ENCODE measurements at places on chromosomes 7 and 10.

DNA sequence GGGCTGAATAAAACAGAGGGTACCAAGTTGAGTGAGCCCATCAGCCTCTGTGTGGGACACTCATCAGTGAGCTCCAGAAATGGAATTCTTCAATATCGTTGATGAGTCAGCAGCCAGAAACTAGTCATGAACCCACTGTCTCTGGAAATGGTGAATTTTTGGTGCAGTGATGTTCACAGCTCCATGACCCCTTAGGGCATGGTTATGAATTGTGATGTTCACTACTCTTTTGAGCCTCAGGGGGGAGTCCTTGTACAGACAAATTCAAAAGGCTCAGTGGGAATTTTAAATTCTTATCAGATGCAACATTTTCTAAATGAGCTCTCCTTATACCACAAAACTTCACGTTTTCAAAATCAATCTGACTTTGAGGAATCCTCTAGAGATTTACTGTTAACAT is 335.7 kb downstream of the PHTF2 start:
- peak; percentile 67 for DNase-seq

DNA sequence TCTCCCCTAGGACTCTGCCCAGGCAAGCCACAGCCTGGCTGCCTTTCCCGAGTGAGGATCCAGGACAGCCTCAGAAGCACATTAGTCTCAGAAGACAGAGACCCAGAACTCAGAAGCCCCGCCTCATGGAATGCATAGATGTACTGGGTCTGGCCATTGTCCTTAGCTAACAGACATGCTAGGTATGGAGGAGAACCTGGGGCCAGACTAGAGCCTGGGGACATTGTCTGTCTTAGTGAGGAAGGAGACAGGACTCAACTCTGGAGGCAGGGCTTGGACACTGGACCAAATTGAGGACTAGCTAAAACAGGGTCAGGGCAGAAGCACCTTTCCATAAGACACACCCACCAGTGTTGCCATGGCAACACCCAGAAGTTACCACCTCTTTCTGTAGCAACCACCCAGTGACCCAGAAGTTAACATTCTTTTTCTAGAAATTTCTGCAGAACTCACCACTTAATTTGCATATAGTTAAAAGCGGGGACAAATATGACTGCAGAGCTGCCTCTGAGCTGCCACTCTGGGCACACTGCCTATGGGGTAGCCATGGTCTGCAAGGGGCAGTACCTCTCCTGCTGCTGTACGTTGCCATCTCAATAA is 27.5 kb downstream of the TLX1 start:
- DNase-seq = no peak

DNA sequence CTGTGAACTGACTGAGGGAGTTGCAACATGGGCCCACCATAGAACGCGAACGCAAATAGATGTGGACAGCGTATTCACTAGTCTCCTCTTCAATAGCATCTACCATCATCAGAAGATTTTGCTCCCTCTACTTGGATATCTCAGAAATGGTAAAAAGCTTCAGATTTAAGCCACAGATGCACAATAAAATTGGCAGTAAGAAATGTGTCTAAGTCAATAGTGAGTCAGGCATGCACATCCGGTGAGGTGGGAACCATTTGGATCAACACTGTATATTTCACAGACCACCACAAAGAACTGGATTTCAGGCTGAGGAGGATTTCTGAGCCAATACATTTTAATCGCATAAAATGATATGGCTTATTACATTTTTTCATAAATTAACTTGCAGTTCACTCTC is 111.5 kb upstream of the ADAM12 start:
- DNase-seq = no peak

- peak; percentile 66 for DNase-seq
These were observed 572 bp upstream of the BHLHA15 start for GRCh38 chr7:98210513-98211220.

GRCh38 chr10:94214481-94214893 is 148.3 kb downstream of the NOC3L start:
- no peak for DNase-seq

GRCh38 chr10:52464368-52465124 is 150.5 kb downstream of the DKK1 start:
- no peak for DNase-seq

DNA sequence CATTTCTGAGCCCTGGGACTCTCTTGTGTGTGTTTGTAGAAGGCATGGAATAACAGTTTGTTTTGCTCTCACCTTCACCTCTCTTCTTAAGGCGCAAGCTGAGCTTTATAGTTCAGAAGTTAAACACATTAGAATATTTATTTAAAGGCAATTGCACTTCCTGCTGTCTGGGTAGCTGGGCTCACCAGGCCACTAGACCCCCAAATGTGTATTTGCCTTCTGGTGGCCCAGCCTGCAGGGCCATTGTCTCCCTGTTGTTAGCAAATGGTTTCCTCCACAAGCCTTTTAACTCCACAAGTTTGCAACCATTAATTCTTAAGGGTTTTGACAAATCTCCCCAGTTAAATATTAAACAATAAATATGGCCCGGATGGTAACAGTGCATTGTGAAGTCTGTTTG is 31.1 kb upstream of the NEUROD6 start:
- DNase-seq = no peak

DNA sequence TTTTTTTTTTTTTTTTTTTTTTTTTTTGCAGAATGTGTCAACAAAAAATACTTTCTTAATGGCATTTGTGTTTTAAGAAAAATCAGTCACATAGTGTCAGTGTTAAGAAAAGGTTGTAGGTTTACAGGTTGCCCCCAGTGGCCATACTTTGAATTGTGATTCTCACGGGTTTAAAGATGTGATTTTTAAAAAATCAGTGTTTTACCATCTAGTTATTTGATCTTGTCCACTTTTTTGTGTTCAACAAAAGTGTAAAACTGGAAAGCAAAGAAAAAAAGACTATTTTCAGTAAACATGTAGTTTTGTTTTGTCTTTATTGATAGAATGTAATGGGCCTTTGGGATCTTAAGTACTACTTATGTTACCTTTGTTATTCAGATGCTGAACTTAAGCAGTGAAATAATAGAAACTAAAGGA is 25.7 kb downstream of the SUV39H2 start:
- DNase-seq = peak; percentile 23

GRCh38 chr7:107994421-107995030 is 8.4 kb downstream of the LAMB1 start:
- no peak for DNase-seq

DNA sequence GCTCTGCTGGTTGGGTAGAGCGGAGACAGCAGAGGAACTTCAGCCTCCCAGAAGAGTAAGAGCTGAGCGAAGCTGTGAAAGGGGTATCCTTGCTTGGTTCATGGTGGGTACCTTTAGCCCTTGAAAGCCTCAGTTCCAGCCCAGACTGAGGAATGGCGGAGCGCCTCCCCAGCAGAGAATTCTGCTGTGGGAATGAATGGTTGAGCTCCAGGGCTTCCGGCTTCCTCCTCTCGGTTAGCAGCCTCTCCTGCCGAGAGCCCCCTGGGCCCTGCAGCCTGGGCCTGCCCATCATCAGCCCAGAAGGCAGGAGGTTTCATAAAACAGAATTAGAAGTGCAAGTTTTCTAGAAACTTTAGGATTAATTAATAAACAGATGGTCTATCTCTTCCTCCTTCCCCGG is 79.9 kb upstream of the ANLN start:
- no peak for DNase-seq

- no peak for DNase-seq
These were observed 45.3 kb downstream of the ZNF777 start for GRCh38 chr7:149415391-149416071.

DNA sequence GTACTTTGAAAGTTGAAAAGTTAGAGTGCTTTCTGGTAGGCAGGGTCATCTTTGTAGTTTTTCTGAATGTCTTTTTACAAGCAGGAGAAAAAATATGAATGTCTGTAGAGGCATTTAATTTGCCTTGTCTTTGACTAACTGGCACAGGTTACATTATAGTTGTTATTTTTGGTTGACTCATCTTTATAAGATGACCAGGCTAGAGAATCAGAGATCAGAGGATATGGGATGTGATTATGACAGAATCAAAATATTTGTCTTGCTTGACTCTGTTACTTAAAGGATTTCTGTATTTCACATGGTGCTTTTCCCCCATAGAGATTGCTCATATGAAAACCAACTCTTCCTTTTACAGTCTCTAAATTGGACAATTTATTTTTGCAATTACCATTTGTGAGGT is 2.4 kb downstream of the ZMYND11 start:
- DNase-seq = peak; percentile 56

- DNase-seq = no peak
These were observed 25.8 kb downstream of the BRAF start for GRCh38 chr7:140898786-140899536.

DNA sequence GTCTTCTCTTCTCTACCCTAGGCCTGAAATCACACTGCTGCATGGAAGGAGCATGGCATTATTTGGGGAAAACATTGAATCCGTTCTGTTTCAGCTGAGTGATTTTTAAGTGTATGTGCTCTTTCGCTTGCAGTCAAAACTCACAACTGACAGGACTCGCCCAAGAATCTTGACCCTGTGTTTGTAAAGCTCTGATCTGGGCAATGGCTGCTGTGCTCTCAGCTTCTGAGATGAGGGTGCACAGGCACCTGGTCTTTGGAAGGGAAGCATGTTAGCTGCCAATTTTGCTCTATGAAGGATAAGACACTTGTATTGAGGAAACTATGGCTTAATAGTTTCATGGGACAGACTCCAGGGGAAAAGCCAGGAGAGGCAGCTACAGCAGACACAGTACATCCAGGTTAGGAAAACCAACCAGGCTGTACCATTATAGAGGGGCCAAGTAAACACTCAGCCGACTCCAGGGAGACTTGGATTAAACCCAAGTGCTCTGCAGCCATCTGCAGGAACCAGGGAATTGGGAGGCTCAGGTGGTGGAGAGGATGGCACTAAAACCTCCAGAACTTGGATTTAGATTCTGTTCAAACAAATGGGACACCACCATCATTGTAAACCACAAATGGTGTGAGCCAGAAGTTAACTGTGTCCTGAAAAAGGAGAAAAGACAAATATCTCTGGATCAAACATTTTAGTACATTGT is 43.3 kb downstream of the LYZL1 start:
- DNase-seq = no peak
